Activated CD8-positive, alpha-beta memory T cell treated with anti-CD3 and anti-CD28 coated beads, Interleukin-2, amount 50 U/mL, for 4 hours (primary cell): ENCODE measurements at places on chromosomes 7 and 10.

- DNase-seq = no peak
Observed at GRCh38 chr10:102016416-102016815, 39.6 kb downstream of the ARMH3 start.

GRCh38 chr7:36986948-36987724, 262.8 kb upstream of the AOAH start:
- peak; percentile 63 for DNase-seq

DNA sequence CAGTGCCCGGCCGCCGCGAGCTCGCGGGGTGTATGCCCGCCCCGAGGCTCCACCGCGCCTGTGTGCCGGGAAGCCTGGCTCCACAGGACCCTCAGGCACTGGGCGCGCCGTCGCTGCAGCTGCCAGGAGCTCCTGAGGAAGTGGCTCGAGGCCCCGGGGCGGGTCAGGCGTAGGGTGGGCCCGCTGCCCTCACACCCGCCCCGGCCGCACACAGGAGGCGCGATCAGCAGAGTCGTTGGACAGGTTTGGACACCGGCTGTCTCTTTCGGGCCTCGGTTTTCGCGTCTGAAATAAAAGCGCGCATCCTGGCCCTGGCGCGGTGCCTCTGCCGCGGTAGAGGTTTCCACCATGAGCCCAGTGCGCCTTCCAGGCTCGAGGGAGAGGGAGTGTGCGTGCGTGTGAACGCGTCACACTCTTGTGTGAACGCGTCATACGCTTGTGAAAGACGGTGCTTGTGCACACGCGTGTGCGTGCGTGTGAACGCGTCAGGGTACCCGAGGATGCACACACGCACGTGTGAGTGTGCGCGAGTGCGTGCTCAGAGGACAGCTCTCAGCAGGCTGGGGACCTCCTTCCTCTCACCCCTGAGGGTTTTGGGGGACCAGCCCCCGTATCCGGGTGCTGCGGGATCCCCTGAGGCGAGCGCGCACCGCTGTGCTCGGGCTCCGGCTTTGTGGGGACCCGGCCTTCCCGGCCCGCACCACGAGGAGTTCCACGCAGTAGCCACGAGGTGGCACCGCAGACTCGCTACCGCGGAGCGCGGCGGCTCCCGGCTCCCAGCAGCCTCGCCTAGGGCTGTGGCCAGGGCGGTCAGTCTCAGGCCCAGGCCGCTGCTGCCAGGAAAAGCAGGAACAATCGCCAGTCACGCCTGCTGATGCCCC, 83.8 kb downstream of the BMS1 start:
- peak; percentile 43 for DNase-seq

DNA sequence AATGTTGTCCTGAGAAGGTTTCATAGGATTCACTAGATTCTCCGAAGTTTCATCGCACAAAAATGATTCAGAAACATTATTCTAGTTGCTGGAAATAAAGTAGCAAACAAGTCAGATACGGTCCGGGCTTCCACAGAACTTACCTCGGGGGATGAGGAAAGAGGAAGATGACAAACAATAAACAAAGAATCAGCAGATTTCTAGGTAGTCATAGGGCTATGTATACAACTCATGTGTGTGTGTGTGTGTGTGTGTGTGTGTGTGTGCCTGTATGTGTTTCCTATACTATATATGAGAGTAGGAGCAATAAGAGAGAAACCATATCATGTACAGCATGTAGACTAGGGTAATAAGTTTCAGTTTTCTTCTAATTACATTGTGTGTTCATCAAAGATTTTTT, 16.5 kb downstream of the TMEM236 start:
- DNase-seq = no peak

GRCh38 chr7:131194070-131194865, 133.4 kb upstream of the MKLN1 start:
- DNase-seq = no peak

DNA sequence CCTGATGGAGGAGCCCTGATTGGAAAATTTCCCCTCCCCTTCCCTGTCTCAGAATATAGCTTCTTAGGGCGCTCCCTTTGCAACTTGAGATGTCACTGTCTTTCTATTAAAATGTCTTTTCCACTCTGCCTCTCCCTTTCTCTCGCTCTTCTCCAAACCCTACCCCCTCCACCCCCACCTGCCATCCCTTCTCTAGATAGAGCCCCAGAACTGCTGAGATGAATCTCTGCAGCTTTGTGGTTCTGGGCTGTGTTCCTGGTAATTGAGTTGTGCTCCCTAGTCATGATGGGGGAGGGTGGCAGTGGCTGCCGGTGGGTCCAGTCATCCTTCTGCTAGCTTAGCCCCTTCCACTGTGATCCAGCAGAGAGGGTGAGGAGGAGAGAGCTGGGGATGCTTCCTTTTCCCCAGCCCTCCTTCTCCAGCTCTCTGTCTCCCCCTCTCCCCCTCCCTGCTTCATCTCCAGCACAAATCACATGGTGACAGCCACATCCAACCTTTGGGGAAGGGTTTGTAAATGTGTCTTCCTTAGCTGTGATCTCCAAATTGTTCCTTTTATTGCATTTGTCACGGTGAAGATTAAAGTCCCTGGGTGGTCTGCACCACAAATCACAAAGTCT, 50.8 kb upstream of the BTRC start:
- no peak for DNase-seq

DNA sequence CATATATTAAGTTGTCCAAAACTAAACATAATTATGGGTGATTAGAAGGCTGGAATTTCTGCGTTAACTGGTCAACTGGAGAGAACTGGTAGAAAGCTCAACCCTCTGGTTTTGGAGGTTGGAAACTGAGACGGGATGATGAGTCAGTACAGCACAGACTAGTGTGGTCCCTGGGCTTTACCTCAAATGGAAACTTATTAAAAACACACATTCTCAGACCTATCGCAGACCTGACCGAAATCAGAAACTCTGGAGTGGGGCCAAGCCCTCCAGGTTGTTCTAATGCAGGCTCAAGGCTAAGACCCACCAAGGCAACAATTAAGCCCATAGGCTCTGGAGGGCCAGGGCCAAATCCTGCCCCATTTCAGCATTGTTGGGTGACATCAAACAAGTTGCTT, 136.9 kb downstream of the KCNMA1 start:
- DNase-seq = no peak

DNA sequence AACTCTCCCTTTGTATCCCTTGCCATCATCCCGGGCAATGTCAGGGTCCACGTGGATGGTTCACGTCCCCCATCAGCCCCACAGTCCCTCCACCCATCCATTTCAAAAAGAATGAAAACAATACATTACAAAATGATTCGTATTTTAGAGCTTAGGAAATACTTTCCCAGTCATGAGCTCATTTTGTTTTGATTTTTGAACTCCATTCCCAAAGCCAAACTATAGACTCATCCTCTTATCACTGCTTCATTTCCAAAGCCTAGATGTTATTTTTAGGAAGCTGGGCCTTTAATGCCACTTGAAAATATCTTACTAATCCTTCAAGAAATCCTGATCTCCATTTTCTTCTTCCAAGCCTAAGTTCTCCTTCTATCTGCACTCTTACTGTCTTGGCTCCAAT, 72.1 kb downstream of the WNT2 start:
- no peak for DNase-seq

DNA sequence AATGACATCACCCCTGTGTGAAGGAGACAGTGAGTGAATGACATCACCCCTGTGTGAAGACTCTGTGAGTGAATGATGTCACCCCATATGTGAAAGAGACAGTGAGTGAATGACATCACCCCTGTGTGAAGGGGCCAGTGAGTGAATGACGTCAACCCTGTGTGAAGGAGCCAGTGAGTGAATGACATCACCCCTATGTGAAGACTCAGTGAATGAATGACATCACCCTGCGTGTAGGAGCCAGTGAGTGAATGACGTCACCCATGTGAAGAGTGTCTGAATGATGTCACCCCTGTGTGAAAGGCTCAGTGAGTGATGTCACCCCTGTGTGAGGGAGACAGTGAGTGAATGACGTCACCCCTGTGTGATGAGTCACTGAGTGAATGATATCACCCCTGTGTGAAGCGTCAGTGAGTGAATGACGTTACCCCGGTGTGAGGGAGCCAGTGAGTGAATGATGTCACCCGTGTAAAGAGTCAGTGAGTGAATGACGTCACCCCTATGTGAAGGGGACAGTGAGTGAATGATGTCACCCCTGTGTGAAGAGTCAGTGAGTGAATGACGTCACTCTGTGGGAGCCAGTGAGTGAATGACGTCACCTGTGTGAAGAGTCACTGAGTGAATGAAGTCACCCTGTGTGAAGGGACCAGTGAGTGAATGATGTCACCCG, 478.1 kb downstream of the PTPRN2 start:
- no peak for DNase-seq

- DNase-seq = no peak
Observed at GRCh38 chr10:95664543-95664942, 8.0 kb upstream of the ALDH18A1 start.

- no peak for DNase-seq
Observed at GRCh38 chr10:104099269-104099668, 13.6 kb upstream of the COL17A1 start.

DNA sequence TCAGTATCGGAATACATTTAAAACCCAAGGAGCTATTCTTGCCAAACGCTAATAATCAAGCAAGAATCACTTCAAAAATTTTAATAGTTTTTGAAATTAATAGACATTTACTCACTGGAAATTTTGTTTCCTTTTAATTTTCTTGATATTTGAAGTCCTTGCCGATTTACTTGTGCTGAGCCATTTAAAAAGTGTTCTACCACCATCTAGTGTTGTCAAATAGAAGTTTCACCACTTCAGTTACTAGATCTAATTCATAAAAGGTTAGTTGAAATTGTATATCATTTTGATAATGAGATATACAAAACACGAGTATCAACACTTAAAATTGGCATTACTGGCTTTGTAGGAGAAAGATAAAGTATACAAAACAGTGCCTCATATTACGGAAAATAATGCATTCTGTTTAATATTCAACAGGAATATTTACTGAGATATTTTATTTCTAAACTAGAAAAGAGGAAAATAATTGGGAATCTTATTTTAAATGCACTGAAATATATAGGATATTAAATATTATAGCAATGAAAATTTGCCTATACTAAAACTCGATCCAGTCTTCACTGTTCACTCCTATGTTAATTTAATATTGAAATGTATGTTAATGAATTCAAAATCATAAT, 664.8 kb upstream of the SEMA3D start:
- no peak for DNase-seq

GRCh38 chr10:30059209-30060107, at the start of gene JCAD:
Gene JCAD, minus strand, starts transcription at chr10:30059586. Its CDS starts 11,774 bp downstream, at chr10:30047812.
- peak; percentile 56 for DNase-seq

GRCh38 chr7:28142650-28143049, 37.9 kb downstream of the JAZF1 start:
- DNase-seq = no peak

DNA sequence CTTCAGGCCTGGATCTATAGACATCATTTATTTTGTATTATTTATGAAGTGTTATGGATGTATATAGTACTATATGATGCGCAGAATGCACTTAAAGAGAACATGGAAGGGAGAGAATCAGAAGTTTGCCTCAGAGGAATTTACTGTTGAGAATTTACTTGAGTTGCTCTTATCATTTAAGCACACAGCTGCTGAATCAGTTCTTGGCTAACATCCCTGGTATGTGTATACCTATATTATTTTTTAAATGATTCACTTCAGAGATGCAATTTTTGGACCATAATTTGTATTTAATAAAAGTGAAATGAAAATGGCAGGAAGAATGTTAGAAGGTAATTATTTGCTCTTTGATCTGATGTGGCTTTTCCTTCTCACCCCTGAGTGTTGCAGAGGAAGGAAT, 191.6 kb downstream of the BICC1 start:
- no peak for DNase-seq

DNA sequence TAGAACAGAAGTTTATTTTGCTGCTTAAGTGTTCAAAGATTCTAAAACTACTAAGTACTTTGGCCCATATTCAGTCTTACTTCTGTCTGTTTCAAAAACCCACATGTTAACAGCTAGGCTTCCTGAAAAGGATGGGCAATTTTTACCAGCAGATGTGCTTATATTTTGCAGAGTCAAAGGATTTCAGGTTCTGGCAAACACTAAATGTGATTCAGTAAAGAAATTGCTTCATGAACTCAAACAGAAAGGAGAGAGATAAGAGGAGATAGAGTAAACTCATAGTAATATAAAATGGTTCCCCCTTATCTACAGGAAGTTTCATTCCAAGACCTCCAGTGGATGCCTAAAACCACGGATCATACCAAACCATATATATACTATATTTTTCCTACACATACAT, 248.5 kb downstream of the AGMO start:
- no peak for DNase-seq

GRCh38 chr7:99782012-99782953, 1.7 kb downstream of the CYP3A4 start:
- DNase-seq = no peak

DNA sequence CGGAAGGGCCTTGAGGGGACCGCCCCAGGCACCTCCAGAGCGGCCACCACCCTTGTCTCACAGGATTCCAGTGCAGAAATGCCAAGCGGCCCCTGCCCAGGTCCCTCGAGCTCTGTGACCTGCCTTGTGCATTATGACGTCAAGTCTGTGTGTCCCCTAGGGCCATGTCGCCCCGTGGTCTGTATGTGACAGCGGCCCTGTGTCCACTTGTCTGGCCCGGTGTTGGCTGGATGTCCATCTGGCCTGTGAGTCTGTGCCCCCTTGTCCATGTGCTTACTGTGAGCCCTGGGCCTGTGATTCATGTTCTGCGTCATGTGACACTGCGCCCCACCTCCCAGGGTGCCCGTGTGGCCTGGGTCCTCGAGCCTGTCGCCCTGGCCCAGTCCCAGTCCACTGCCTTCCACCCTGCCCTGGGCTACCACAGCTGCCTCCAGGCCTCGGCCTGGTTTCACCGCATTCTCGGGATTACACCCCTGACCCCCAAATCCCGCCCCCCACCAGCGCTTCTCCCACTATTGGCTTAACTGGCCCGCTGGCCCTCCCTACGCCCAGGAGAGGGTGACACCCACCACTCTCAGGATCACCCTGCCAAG, 66.6 kb upstream of the ZNF722 start:
- no peak for DNase-seq

- DNase-seq = no peak
Observed at GRCh38 chr10:80411267-80411668, 2.9 kb downstream of the PRXL2A start.

GRCh38 chr7:48548667-48549066, 375.7 kb upstream of the CDC14C start:
- no peak for DNase-seq

GRCh38 chr10:49837051-49837478, 74.9 kb upstream of the OGDHL start:
- DNase-seq = no peak

GRCh38 chr7:17498230-17498629, 199.8 kb downstream of the AHR start:
- no peak for DNase-seq

DNA sequence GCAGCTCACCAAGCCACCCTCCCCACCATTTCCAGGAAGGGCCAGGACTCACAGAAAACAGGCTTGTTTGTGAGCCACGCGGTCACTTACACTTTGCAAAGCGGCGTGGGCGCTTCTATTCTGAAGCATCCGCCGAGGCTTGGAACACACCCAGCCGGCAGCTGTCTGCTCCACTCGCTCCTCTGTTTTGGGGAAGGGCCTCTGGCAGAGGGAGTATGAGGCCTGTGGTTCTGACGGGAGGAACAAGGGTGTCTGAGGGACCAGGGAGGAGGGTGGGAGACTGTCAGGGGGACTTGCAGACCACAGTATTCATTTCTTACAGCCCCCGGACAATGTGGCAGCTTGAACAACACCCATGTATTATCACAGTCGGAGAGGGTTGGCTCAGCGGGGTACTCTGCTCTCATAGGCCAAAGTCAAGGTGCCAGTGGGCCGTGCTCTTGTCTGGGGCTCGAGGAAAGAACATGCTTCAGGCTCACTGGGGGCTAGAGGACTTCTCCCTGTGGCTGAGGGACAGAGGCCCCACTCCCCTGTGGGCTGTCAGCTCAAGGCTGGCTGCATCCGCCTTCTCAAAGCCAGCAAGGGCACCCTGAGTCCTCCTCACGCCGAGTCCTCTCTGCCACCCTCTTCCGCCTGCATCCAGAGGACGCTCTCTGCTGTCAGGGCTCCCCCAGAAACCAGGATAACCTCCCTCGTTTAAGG, 60.4 kb upstream of the FAM20C start:
- no peak for DNase-seq
